Stimulated activated naive CD4-positive, alpha-beta T cell (primary cell): ENCODE measurements at places on chromosomes 1 and 21.

GRCh38 chr1:171805395-171806115, 24.1 kb downstream of the METTL13 start:
- no peak for DNase-seq

GRCh38 chr1:218259800-218260199, 25.3 kb upstream of the RRP15 start:
- DNase-seq = no peak

DNA sequence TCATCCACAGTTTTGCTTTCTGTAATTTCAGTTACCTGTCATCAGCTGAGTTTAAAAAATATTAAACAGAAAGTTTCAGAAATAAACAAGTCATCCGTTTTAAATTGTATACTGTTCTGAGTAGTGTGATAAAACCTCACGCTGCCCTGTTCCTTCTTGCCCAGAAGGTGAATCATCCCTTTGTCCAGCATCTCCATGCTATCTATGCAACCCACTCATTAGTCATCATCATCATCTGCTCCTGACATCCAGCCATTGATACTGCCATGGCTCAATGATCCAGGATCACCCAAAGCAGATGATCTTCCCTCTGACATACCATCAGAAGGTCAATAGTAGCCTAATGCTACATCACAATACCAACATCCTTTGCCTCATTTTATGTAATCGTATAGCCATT, 198.3 kb downstream of the SLC44A5 start:
- no peak for DNase-seq

DNA sequence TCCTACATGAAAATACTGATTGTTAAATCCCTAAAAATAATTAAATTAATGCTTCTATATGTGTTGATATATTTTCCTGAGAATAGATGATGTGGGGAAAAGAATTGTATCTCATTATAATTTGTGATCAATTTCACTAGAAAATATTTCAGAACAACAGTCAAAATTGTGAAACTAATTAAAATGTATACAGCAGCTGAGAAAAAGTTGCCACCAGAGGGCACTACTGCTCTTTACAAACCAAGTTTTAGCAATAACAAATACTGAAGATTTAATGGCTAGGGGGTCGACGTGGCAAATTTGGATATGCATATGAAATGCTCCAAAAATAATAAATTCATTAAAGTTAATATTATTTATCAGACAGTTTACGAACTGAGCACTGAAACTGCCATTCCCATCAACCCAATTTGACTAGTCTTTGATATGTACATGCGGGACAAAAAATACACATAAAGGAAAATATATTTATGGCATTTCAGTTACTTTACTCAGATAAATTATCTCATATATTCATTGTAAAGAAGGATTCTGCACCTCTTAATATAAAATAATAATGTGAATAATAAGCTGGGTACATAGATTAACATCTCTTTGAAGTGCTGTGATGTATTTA, 96.3 kb upstream of the TMPRSS15 start:
- DNase-seq = peak; percentile 6

GRCh38 chr21:46561445-46562090, 43.3 kb downstream of the S100B start:
- no peak for DNase-seq

DNA sequence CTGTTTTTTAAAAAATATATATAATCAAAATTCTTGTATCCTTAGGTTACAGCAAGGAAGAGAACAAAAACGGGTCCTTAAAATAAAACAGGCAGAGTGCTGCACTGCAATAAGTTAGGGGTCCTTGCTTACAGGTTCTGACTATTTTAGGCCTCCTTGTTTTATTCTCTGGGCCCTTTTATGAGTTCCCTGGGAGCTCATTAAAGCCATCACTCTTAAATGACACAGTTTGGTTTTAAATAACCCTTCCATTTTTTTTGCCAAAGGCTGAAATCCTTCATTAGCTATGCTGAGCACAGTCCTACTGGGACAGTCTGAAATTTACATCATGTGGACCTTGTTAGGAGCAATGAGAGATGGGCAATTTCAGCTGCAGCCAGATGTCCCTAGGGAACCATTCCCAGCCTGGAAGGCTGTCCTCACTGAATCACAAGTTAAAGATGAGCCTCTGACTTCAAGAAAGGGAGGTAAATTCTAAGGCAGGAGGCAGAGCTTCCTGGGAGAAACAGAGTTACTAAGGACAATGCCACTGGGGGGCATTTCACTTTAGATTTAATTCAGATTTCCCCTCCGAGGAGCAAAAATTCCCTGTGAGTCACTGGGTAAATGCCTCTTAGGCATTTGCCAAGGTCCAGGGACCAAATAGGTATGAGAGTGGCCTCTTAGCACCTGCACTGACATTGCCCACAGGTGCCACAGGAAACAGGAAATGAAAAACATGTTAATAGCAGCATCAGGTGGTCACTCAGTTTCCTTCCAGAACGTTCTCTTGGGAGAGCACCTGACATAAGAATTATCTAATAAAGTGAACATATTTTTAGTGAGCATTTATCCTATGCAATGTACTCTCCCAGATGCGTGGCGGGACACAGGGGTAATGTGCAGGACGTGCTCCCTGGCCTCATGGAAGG, 3.8 kb upstream of the MUL1 start:
- no peak for DNase-seq
